Stimulated activated CD4-positive, alpha-beta T cell treated with anti-CD3 and anti-CD28 coated beads, Interleukin-1b, Interleukin-23, amount 100 ng/mL, for 1 hour (primary cell): ENCODE measurements at places on chromosomes 13 and 19.

GRCh38 chr19:54792814-54793213, 10.6 kb upstream of the KIR2DL4 start:
- no peak for DNase-seq

GRCh38 chr13:50526661-50527071, 316.8 kb downstream of the DLEU7 start:
- DNase-seq = no peak

DNA sequence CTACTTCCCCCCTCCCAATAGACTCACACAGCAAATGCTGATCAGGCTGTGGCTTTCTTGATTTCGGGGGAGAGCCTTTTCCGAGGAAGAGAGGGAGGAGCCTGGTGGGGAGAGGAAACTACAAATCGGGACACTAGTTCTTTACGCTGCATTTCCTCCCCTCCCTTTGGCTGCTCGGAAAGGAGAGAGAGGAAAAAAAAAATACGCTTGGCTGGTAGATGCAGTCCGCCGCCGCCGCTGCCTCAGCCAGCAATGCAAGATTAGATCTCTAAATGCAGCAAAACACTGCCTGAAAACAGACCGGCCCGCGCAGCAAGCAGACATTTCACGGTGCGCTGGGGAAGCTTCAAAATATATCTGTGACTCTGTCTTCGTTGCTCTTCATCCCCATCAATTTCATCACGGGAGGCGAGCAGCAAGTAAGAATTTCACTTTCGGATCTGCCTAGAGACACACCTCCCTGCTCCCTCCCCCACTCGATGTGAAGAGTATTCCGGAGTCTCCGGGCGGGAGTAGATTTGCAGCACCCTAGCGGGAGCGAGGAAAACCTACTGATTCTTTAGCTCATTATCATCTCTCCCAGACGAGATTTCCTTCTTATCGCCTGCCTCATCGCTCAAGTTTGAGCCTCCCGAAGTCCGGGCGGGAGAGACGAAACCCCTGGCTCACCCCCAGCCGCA, at the start of gene PCDH17:
PCDH17 (plus strand) TSS at position 149 of the 680 bp plus-strand sequence. CDS start 803 bp downstream, outside the sequence.
- no peak for DNase-seq

DNA sequence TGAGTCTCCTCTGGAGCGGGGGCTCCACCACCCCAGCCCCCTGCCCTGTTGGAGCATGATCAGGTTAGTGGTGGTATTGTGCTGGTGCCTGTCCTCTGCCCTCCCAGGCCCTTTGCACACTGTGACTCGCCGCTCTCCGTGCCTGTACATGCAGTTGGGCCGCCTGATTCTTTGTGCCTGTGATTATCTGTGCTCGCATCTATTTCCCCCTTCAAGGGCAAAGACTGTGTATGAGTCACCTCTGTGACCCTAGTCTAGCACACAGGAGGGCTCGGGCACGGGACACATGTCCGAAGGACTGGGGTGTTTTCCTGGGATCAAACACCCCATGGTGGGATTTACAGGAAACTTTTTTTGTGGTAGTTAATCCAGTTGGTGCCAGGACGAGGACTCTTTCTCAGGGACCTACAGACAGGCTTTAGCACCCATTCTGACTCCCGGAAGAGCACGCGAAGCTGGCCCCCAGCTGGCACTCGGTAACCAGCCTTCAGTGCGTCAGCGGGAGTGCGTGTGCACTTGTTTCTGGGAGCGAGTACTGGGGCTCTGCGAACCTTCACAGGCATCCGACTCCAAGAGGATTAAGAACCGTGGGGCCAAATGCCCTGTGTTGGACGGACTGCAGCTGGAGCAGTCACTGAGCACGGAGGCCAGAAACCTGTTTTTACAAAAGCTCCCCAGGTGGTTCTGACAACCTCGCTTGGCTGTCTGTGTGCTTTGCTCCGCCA, 6.7 kb downstream of the PPP1R37 start:
- DNase-seq = no peak

- DNase-seq = no peak
Measured at GRCh38 chr13:50126263-50126992, 111.2 kb downstream of the KCNRG start.

DNA sequence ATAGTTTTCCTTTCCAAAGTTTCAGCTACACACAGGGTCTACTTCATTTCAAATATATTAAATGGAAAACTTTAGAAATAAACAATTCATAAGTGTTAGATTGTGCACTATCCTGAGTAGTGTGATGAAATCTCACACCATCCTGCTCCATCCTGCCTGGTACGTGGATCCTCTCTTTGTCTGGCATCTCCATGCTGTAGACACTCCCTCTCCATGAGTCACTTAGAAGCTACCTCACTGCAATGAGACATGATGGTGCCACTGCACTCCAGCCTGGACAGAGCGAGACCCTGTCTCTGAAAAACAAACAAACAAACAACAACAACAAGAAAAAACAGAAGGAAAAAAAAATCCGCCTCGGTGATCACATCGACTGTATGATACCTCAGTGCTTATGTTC, 191.8 kb downstream of the PCCA start:
- DNase-seq = no peak

DNA sequence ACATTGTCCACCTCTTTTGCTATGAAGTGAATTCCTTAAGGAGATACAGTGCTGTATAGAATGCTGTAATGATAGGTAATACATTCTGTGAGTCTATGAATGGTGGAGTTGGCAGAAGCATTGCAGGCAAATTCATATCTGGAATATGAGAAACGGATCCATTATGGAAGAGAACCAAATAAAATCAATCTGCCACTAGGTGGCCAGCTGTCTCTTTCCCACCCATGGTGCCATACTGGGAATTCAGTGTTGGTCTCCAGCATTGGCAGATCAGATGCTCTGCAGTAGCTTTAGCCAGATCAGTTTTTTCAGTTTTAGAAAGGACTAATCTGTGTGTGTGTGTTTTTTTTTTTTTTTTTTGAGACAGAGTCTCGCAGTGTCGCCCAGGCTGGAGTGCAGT, 27.6 kb downstream of the DNAJC3 start:
- DNase-seq = no peak

DNA sequence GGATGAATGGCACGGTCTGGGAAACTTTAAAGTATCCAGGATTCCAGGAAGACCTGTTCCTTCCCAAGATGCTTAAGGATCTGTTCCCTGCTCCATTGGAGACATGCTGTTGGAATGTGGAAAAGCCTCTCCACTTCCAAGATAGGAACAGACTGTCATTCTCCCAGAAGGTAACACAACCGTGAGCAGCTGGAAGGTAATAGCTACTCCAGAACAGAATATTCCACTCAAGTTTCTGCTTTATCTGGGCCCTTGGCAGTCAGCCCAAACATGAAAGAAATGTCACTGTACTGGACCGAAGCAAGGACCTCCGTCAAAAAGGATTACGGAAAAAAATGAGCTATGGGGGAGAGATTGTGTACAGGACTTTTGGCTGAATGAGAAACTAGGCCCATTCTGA, 420.9 kb upstream of the NBEA start:
- no peak for DNase-seq

- DNase-seq = no peak
Measured at GRCh38 chr13:102212729-102213128, 189.1 kb downstream of the FGF14 start.

GRCh38 chr13:49545661-49546060, 39.7 kb downstream of the RCBTB1 start:
- DNase-seq = no peak

DNA sequence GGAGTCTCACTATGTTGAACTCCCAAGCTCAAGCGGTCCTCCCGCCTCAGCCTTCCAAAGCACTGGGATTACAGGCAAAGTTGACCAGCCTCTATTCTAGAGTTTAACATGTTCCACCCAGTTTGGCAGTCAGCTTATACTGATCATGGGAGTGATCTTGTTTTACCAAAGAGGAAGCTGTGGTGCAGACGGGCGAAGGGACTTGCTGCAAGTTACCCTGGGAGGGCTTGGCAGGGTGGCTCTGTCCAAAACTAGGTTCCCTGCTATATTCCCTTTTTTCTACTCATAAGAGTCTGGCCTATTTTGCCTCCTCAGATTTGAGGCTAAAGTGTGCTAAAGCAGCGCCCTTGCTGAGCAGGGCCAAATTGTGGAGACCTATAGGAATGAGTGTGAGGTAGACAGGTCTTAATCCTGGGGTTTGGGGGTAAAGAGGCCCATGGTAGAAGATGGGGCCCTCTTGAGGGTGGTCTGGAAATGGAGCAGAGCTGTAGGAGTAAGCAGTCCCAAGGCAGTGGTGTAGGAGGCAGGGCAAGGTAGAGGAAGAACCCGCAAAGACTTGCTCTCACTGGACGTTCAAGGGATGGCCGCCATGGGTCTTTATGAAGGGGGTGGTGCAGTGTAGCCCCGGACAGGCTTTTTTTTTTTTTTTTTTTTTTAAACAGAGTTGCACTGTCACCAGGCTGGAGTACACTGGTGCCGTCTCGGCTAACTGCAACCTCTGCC, 3.3 kb downstream of the RPS19 start:
- DNase-seq = no peak

DNA sequence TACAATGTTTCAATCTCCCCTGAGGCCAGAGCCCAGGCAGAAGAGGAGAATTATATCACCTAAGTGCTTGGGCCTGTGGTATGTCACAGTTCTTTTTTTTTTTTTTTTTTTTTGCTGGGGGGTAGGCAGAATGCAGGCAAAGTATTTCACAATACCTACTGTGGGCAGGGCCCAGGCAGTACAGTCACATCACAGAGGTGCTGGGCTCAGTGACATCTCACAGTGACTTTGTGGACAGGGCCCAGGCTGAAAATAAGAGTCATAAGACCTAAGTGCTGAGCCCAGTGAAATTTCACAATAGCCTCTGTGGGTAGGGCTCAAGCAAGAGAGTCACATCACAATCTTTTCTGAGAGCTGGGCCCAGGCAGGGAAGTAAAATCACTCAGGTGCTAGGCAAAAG, 15.9 kb upstream of the ZNF208 start:
- DNase-seq = no peak

DNA sequence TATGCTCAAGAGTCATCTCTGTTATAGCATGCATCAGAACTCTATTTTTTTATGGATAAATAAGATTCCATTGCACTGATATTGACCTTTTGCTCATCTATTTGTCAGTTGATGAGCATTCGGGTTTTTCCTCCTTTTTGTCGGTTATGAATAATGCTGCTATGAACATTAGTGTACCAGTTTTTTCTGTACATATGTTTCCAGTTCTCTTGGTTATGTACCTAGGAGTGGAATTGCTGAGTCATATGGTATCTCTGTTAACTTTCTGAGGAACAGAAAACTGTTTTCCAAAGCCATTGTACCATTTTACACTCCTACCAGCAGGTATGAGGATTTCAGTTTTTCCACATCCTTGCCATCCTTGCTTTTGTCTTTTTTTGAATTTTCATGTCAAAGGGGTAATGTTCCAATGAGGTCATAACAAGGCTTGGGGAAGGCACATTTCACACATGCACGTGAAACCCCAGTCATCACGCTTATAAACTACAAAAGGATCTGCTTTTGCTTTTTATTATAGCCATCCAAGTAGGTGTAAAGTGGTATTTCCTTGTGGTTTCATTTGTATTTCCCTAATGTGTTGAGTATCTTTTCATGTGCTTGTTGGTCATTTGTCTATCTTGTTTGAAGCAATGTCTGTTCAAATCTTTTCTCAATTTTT, 14.6 kb downstream of the KBTBD7 start:
- no peak for DNase-seq

DNA sequence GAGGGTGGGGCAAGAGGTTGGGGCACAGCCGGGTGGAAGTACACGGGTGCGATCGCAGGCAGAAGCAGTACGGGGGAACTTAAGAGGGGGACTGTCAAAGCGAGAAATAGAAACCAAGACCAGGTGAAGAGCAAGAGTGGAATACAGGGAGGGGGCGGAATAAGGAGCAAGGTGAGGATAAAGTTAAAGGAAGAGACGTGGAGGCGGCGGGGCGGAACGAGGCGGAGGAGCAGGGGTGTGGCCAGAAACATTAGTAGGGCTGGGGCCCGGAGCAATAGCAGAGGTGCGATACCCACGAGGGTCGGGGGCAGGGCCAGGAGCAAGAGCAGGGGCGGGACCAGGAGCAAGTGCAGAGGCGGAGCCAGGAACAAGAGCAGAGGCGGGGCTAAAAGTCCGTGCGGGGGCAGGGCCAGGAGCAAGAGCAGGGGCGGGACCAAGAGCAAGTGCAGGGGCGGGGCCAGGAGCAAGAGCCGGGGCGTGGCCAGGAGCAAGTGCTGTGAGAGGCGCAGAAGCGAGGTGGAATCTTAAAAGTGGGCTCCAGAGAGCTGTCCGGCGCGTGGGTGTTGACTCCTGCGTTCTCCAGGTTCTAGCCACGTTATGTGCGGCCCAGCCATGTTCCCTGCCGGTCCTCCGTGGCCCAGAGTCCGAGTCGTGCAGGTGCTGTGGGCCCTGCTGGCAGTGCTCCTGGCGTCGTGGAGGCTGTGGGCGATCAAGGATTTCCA, 1.2 kb downstream of the CATSPERG start:
- DNase-seq = peak; percentile 91

GRCh38 chr13:113145496-113145895, 13.0 kb upstream of the PROZ start:
- no peak for DNase-seq

DNA sequence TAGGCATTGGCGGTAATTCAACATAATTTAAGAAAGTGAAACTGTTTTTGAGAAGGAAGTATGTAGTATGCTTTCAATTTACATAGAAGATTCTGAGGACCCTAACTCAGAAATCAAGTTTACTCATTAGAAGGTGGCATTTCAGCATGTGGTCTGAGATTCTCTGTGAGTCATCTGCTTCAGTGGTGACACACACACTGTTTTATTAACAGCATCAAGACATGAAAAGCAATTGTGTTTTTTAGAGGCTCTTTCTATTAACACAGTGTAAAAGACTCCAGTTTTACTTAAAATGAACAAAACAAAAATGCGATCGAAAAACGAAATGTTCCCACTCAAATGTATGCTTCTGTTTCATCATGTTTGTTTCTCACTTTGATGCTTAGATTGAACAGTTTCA, 802.1 kb upstream of the SLITRK6 start:
- no peak for DNase-seq
